ENCODE measurements at places on chromosomes 7 and 10.

GRCh38 chr10:127976286-127976685 lies 69.4 kb downstream of the PTPRE start:
- no peak for DNase-seq

- DNase-seq, result no peak
These were observed 244.3 kb downstream of the PRKG1 start for GRCh38 chr10:51318399-51319172.

DNA sequence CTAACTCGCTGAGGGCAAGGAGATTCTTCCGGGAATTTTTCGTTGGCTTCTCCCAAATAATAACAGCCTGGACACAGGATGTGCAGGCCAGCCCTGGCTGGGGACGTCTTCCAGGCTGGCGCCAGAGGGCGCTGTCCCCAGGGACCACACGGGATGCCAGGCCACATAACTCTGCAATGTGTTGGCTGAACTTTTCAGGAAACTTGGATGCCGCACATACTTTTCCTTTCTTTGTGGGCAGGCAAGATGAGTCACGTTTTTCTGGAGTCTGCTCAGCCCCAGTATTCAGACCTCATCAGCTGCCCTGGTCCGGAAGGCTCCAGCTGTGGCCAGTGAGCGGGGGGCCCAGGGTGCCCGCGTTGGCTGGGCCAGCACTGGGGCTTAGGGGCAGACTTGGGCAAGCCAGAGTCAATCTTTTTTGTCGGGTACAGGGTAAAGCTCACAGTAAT lies 122.7 kb downstream of the PRKAG2 start:
- DNase-seq, result peak; percentile 99

DNA sequence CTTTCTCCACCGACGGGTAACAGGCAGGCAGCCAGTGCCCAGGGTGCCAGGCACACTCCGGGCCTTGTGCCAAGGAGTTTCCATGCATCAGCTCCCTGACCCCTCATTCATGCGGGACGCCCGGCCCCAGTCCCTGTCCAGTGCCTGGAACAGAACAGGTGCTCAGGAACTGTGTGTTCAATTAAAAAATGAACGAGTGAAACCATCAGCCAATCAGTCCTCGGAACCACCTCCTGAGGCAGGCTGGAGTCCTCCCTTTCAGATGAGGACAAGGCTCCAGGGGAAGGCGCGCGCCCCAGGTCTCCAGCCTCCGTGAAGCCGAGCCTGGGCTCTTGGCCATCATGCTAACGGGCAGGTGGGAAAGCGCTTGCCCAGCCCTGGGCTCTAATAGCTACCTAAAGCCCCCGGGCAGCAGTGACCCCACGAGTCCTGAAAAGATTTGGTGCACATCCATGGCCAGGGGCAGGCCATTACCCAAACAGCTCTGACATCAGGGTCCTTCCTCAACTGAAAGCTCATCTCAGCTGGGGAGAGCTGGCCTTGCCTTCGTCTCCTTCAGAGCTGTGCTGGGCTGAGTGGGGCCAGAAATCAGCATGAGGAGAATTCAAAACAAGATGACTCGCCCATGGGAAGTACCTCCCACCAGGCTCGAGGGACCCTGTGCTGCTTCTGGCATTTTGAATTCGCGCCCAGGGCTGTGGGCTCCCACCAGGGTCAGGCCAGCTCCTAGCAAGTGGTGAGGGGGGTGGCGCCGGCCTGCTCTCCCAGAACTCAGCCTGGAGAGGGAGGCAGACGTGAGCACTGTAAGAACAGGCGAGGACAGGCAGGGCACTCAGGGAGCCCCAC lies 200.5 kb downstream of the MAD1L1 start:
- DNase-seq, result no peak

DNA sequence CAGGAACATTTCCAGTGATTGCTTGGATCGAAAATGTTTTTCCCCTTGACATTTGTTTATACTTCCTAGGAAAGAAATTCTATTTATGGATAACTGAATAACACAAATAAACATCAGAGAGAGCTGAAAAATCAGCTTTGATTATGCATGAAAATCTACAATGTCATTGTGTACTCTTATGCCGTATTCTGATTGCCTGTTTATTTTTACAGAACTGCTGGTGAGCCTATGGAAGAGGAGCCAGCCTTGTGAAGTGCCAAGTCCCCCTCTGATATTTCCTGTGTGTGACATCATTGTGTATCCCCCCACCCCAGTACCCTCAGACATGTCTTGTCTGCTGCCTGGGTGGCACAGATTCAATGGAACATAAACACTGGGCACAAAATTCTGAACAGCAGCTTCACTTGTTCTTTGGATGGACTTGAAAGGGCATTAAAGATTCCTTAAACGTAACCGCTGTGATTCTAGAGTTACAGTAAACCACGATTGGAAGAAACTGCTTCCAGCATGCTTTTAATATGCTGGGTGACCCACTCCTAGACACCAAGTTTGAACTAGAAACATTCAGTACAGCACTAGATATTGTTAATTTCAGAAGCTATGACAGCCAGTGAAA lies 121.5 kb downstream of the TWIST1 start:
- DNase-seq, result no peak

DNA sequence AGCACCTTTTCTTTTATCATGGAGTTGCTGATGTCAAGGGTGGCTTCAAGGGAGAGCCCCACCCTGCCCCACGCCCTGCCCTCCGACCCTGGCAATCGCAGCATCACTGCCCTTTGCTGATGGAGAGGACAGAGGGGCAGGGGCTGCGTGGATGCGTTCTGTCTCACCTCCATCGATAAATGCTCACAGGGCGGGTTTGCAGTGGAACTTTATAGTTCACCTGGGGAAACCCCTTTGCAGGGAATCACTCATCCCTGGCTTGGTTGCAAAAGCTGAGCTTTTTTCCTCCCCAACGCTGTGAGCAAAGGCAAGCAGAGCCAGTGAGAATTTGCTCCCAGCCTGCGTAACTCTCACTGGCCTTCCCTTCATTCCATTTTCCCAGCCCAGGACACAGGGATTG lies 176.8 kb downstream of the WDR37 start:
- no peak for DNase-seq

DNA sequence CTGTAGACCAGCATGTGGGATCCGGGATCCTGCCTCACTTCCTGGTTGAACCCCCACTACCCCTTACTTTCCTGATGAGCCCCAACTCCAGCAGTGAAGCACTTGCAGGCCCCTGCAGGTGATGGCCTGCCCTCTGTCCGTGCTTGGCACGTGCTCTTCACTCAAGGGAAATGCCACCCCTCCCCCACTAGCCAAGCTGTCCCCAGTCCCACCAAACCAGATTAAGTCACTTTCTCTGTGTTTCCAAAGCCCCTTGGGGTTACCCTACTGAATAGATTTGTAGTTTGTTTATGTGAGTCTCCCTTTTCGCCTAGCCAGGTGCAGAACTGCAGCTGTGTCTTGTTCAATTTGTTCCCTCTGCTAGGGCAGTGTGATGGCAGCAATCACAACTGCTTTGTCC lies 121.7 kb downstream of the WDFY4 start:
- DNase-seq, result no peak

- no peak for DNase-seq
These were observed 103.2 kb upstream of the TMEM106B start for GRCh38 chr7:12107841-12108254.

GRCh38 chr10:22534849-22535604 lies 179.4 kb downstream of the PIP4K2A start:
- DNase-seq, result no peak

DNA sequence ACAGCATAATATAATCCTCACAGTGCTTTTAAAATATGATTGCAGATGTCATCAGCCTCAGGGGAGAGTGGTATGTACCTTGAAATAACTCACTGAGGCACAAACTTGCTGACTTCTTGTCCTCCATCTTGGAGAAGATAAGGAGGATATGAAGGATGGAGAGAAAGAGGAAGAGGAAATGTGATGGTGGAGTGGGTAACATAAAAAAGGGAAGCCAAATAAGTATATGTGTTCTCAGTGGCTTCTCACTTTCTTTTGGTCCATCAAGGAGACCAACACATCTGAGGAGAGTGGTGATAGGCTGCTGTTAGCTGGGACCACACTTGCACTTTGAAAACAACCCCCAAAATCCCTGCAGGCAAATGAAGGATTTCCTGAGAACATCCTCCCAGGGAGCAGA lies 21.6 kb upstream of the ZNF37A start:
- no peak for DNase-seq

- no peak for DNase-seq
These were observed 130.5 kb upstream of the DGKB start for GRCh38 chr7:15033039-15033438.

GRCh38 chr7:102253973-102254370 lies 32.7 kb upstream of the SH2B2 start:
- no peak for DNase-seq

All from kidney glomerular epithelial cell (primary cell).